Stimulated activated CD8-positive, alpha-beta memory T cell treated with anti-CD3 and anti-CD28 coated beads, Interleukin-4, amount 100 ng/mL, for 4 hours (primary cell): ENCODE measurements at places on chromosomes 7 and 10.

DNA sequence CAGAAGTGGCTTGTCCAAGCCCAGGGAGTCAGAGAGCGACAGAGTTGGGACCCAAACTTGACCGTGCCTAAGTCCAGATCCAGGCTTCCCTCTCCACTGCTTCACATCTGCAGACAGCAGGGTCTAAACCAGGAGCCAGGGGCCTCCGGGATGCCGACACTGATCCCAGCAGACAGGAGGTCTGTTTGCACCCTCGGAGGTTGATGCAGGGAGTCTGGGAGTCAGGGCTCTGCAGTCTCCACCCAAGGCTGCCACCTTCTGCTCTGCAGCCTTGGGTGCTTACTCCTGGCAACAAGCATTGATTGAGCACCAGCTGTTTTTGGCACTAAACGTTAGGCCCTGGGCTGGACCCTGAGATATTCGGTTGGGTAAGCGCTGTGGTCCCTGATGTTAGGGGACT lies 21.0 kb downstream of the ELFN1 start:
- no peak for DNase-seq

- no peak for DNase-seq
These were observed 75.8 kb upstream of the ETV1 start for GRCh38 chr7:14065286-14065685.

GRCh38 chr7:106731646-106732444 lies 70.9 kb upstream of the CCDC71L start:
- no peak for DNase-seq

GRCh38 chr7:49644396-49645166 lies 128.9 kb upstream of the VWC2 start:
- DNase-seq: no peak

- no peak for DNase-seq
These were observed 590.3 kb upstream of the FOXK1 start for GRCh38 chr7:4091767-4092166.

DNA sequence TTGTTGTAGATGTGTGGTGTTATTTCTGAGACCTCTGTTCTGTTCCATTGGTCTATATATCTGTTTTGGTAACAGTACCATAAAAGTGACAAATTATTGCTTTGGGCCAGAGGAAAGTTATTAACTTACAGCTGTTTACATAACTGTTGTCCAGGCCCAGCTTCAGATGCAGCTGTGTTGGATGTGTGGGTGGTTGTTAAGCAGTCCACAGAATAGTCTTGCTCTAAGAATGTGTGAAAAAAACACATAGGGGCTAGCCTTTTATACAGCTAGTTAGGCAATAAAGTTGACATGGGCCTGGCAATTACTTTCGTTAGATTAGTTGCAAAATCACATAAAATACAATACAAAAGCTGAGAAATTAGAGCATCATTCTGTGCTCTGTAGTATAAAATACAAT lies 31.9 kb downstream of the DLD start:
- no peak for DNase-seq

GRCh38 chr7:149007611-149008010 lies 20.7 kb downstream of the PDIA4 start:
- no peak for DNase-seq

DNA sequence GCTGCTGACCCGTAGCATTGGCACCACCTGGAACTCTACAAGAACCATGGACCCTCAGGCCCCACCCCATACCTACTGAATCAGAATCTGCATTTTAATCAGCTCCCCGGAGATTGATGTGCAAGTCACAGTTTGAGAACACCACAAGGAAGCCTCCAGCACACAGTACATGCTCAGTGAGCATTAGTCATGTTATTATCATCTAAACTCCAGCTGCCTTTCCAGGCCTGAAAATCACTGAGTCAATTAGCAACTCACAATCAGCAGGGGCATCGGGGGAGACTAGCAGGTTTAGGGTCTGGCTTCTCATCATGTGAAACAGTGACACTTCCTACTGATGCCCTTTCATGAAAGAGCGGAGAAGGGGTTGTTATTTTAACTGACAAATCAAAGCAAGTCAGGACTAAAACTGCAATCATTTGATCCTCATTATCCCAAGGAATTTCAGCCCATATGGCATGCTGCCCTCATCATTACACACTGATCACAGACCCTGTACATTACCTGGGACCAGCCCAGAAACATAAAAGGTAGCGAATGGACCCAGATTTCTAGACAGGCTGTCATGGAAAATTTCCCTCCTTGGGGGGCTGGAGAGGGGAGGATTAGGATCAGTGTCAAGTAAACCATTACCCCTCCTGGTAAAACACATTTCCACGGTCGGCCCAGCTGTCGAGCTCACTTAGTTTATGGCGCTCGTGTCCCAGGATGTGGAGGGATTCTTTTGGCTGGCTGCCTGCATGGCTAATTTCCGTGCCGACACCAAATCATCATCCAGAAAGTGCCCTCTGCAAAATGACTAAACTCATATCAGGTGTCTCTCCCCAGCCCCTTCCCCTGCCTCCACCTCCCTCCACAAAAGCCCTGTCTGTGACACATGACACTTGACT lies 122.8 kb downstream of the PRLHR start:
- DNase-seq: no peak

DNA sequence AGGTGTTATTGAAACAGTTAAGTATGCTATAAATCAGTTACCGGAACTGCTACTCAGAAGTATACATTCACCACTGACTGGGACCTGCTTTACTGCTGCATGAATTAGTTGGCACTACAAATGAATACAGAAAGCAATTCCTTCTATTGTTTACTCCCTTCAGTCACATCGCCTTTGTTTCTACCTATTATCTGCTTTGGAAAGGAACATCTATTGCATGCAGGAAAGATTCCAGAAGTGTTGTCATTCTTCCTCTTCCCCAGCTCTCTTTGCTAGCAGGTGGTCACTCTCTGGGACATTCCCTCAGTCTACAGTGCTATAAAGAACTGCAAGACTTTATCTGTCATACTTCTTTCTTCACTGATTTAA lies 131.3 kb downstream of the ANK3 start:
- no peak for DNase-seq

DNA sequence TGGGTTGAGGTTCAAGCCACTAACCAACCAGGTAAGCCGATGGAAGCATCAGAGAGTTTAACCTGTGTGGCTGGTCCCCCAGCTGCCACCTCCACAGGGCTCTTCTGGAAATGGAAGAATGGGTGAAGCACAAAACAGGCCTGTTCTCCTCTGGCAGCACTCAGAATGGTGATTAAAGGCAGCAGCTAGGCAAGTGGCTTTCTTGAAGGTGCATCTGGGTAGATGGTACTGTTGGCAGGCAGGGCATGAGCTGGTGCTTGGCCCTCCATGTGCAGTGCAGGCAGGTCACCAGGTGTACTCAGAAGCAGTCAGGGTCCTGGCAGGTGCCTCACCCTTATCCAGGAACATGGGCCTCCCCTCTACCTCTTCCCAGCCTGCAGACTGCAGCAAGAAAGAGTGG lies 11.5 kb downstream of the AKR1E2 start:
- no peak for DNase-seq

GRCh38 chr7:12861070-12861469 lies 173.6 kb downstream of the ARL4A start:
- DNase-seq: no peak
